ENCODE measurements at places on chromosomes 5 and 9.
A peak's percentile ranks its signal among the peaks of the same experiment; 100 is the strongest.

DNA sequence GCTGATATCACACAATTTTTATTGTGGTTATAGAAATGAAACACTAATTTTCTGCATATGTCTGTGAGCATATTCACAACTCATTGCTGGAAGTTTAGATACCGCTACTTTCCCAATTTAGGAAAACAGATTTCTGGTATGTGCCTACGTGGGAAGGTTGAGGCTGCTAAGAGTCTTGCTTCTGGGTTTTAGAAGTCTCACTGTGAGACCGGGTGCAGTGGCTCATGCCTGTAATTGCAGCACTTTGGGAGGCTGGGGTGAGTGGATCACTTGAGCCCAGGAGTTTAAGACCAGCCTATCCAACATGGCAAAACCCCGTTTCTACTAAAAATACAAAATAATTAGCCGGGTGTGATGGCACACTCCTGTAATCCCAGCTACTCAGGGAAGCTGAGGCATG, 39.6 kb downstream of the UBAP1 start:
- DNase-seq: no peak

- DNase-seq: no peak
Observed at GRCh38 chr5:58274191-58274590, 185.7 kb downstream of the PLK2 start.

GRCh38 chr5:17178373-17178675, 39.1 kb upstream of the BASP1 start:
- DNase-seq: no peak

DNA sequence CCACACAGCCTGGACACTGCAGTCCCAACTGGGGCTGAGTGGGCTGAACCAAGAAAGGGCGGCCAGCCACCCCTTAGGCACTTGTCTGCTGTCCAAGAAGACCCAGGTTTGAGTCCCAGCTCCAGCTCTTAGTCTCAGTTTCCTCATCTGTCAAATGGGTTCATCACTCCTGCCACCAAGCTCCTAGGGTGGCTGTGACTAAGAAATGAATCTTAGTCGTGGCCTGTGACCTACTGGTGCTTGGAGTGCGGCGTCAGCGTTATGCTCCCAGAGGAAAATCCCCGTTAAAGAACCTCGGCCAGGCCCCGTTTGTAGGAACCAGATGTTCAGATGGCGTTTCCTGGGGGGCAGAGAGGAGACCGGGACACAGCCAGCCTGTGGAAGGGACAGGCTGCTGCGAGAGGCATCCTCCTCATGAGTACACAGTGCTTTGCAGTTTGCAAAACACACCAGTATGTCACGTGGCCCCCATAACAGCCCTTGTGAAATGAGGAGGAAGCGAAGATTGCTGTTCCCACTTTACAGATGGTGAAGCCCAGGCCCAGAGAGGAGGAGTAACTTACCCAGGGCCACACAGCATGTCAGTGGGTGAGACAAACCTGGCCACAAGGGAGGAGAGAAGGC, 3.3 kb downstream of the FIBCD1 start:
- DNase-seq: no peak

DNA sequence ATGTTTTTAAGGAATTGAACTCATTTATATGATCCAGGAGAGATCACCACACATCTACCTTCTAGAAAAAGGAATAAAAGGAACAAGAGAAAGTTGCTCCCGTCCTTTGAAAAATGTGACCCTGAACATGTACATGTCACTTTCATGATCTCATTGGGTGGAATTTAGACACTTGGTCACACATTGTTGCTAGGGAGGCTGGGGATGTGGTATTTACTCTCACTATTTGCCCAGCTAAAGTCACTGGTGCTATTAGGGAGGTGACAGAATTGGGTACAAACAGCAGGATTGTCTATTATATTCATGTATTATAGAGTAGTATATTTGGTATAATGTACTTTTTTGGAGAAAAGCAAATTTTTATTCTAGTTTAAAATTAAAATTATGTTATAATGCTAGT, 2.1 kb upstream of the CDH10 start:
- no peak for DNase-seq

DNA sequence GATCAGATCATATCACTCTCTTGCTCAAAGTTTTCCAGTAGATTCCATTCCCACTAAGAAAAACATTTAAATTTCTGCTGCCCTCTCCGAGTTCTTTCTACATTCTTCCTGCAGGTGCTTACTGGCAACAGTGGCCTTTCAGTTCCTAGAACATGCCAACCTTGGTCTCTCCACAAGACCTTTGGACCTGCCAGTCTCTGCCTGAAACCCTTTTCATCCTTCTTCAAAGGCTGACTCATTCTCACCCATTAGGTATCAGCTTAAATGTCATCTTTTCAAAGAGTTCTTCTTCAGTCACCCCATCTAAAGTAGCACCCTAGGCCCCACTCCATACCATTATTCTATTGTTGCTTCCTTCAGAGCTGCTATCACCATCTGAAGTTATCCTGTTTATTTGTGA, 21.8 kb downstream of the PPIC start:
- DNase-seq: no peak

GRCh38 chr5:151890299-151890698, 34.4 kb downstream of the GLRA1 start:
- DNase-seq: no peak

DNA sequence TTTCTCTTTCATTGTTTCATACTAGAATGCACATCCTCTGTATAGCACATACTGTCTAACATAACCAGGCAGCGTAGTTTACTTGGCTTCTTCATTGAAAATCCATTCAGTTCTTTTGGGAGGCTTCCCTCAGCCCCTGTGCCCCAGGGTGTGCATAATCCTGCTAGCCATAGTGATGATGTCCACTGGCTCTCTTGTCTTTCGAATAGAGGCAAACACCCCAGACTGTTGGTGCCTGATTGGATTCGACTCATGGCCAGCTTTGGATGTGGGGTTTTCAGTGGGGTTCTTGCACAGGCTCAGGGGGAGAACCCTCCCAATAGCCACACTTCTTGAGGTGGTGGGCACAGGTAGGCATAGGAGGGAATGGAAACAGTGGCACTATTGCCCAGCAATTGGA, 53.6 kb downstream of the ZSWIM6 start:
- no peak for DNase-seq

DNA sequence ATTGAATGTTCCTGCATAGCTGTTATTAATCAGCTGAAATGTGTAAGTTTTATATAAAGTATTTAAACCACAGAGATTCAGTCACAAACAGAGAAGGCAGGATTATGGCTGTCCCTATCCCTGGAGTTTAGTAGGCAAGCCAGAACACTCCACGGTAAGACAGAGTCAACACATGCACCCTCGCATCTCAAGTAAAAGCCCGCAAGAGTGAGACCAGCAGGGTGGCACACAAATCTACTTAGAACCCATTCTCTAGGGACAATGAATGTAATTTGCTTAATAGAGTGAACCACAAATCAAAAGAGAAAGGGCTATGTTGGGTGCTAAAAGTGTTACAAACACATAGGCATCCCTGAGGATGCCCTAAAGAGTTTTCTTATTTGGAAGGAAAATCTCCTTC, 35.1 kb downstream of the LPAR1 start:
- no peak for DNase-seq

- no peak for DNase-seq
Observed at GRCh38 chr9:100581661-100582060, 3.8 kb downstream of the CAVIN4 start.

DNA sequence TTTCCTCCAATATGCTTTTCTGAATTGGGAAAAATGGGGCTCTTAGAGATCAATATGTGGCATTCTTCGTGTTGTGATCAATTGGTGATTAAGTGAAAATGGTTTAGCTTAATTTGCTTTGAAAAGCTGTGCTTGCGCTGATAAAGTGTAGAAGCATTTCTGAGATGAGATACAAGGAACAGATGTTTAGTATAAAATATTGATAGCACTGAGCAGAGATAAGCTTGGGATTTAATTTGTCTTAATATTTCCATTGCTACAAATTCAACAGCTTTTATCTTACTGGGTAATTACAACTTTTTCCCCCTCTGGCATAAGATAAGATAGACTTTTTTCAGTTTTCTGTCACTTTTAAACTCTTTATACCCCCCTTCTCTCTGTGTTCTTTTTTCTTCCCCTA, 2204.9 kb upstream of the WWC1 start:
- DNase-seq: no peak

- DNase-seq: no peak
Observed at GRCh38 chr5:84298628-84299027, 86.1 kb downstream of the EDIL3 start.

- no peak for DNase-seq
Observed at GRCh38 chr9:128882677-128883603, 1.0 kb downstream of the LRRC8A start.

DNA sequence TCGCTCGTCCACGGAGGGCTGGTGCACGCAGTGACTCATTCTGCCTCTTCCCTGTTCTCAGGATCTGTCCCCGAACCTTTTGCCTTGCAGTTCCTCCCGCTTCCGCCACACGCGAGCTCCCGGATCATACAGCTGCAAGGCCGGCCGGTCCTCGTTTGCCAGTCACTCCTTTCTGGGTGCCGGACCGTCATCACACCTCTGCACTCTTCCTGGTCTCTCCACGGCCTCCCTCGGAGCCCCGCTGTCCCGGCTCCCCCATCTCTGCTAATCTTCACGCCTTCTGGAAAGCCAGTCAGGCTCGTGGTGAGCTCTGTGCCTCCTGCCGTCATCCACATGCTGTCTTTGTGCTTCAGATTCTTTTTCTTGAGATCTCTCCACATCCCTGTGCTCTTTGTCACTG, 91.8 kb downstream of the STX17 start:
- DNase-seq: no peak

- no peak for DNase-seq
Observed at GRCh38 chr5:40549616-40550015, 130.1 kb upstream of the PTGER4 start.

DNA sequence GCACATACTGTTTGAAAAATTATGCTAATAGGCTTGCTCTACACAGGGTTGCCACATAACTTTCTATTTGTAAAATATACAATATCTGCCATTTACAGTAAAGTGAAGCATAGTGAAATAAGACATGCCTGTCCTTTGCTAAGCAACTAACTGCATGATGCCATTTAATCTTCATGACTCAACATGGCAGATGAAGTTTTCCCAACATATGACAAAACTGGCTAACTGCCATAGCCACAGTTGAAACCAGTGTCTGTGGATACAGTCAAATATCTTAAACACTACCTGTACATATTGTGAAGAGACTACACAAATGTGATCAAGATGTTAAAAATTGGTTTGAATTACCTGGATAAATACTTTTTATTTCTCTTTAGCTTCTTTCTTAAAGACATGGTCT, 3.1 kb upstream of the DMAC1 start:
- no peak for DNase-seq

DNA sequence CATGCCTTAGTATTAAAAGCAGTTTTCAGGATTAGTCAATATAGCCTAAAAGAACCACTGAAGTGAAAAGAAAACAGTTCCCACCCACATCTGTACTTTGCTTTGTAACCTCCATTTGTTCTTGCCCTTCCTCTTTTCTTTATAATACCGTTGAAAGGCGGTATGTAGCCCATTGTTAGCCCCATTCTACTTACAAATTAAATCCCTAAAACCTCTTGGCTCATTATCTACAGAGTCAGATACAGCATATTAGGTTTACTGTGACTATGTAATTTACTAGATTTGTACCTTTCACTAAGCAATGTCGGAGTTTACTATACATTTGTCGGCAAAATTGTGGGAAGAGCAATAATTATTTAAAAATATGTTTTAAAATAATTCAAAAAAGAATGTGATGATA, 17.3 kb downstream of the ALDH1A1 start:
- no peak for DNase-seq

GRCh38 chr5:119435436-119436132, 16.7 kb upstream of the HSD17B4 start:
- peak; percentile 43 for DNase-seq

DNA sequence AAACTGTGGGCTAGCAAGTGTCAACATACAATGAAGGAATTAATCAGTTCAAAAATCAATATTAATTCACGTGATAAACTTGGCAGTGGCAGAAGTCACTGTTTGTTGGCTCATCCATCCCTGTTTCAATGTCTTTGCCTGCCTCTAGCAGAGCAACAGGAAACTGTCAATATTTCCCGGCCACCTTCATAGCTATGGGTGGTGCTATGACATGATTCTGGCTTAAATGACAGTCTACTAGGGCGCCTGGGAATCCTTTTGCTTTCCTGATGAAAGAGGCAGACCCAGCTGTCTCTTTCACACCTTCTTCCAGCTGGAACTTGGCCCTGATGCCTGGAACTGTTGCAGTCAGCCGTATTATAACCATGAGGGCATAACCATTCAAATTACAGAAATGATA, 72.1 kb upstream of the DNAH5 start:
- DNase-seq: no peak

DNA sequence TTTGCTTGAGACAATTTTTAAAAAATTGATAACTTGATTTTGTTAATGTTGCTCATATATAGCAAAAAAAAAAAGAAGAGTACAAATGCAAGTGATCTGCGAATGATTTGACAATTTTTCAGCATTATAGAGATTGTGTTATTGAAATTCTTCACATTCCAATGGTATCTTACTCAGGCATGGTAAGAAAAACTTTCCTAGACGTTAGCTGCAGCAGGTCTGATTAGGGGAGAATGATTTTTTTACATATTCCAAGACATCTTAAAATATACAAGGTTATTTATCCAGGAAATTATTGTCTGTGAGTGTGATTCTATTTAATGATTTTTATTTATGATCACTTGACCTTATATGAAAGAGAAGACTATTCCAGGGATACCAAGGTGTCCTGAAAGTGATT, 361.9 kb downstream of the MAT2B start:
- no peak for DNase-seq

- peak; percentile 4 for DNase-seq
Observed at GRCh38 chr9:134641173-134641989, at the start of gene COL5A1. Gene COL5A1 (plus strand): TSS chr9:134641803. CDS start chr9:134642188, 385 bp downstream.

DNA sequence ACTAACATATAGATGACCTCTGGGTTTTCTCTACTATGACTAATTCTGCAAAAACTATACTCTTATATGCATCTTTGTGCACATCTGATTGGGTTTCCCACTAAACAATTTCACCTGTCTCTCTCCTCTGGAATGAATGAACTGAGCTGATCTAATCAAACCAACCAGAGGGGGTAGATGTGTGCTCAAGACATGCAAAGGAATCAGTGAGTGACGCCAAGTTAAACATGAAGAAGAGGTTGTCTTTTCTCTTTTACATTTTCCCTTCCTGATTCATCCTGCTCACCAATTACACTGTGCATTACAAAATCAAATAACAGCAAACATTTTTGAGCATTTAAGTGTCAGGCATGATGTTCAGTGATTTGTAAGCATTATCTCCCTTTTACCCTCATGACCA, 29.6 kb upstream of the GRXCR2 start:
- no peak for DNase-seq
